ENCODE measurements at places on chromosomes 1 and 21. TPM values are rescaled to one million over a fixed set of nuclear protein-coding genes. Genes with fewer than 3 reads are reported as not detected.
A peak's percentile ranks its signal among the peaks of the same experiment; 100 is the strongest.

GRCh38 chr1:194024659-194025058, 838.2 kb upstream of the B3GALT2 start:
- no peak for DNase-seq

DNA sequence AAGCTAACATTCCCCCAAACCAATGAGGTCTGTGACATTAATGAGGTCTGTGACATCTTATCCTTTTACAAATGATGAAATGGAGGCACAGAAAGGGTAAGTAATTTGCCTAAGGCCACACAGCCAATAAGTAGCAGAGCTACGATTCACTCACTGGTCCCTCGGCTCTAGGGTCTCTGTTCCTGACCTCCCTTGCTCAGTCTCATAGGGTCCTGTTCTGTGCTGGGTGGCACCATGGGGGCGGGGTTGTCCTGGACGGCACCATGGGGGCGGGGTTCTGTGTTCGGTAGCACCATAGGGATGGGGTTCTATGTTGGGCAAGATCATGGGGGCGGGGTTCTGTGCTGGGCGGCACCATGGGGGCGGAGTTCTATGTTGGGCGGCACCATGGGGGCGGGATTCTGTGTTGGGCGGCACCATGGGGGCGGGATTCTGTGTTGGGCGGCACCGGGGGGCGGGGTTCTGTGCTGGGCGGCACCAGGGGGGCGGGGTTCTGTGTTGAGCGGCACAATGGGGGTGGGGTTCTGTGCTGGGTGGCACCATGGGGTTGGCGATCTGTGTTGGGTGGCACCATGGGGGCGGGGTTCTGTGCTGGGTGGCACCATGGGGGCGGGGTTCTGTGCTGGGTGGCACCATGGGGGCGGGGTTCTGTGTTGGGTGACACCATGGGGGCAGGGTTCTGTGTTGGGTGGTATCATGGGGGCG, 55.6 kb downstream of the CLSTN1 start:
- DNase-seq: no peak

- no peak for DNase-seq
Observed at GRCh38 chr1:32871364-32872191, 866 bp upstream of the FNDC5 start.

DNA sequence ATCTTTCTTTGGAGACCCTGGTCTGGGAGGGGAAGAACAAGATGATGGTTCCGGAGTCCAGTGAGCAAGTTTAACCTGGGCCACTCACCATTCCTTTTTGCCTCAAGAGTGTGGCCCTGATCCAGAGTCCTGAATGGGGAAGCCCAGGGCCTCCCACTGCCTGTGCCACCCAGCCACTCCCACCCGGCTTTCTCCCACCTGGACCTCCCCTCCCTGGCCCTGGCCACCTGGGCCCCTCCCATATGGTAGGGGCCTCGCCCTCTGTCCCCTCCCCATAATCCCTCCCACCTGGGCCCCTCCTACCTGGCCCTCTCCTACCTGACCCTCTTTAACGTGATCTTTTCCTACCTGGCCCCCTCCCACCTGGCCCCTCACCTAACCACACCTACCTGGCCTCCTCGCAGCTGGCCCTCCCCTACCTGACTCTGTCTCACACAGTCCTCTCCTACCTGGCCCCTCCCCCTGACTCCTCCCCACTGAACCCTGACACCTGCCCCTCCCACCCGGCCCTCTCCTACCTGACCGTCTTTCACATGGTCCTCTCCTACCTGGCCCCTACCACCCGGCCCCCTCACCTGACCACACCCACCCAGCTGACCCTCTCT, 220.7 kb upstream of the VAMP3 start:
- DNase-seq: no peak

- no peak for DNase-seq
Observed at GRCh38 chr1:205012391-205013140, 30.4 kb upstream of the CNTN2 start.

DNA sequence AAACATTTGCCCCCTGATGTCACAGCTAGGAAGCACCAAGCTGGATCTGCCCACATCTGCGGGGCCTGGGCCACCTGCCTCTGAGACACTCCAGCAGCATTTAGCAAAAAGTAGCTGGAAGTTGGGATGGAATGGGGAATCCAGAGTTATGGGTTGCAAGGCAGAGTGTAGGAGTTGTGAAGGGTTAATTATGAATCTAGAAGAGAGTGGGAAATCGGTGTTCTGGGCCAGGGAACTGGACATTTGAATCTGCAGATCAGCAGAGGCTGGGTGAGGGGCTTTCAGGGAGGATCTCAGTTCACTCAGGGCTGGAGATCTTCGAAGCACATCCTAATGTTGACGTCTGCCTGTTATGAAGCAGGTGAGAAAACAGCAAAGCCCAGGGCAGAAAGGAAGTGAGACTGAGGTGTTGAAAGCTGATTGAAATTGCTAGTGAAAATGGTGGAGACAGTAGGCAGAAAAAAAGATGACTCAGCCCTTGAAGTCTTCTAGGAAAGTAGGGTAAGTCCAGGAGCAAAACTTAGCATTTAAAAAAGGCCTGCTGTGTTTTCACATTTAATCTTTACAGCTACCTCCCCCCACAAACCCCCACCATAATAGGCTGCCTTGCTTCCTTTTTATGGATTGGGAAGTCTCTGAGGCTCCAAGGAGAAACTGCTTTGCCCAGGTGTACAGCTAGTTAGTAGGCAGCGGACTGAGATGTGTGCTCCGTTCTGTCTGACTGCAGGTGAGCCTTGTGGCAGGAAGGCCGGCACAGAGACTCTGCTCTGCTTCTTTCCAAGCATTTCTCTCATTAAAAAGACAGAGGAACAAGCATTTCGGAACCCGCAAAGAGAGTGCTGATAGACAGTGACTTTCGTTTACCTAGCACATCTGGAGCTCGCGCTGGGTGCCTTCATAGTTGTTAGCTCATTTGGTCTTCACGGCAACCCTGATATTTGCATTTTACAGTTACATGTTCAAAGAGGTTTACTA, 7.2 kb downstream of the VANGL1 start:
- DNase-seq: no peak

DNA sequence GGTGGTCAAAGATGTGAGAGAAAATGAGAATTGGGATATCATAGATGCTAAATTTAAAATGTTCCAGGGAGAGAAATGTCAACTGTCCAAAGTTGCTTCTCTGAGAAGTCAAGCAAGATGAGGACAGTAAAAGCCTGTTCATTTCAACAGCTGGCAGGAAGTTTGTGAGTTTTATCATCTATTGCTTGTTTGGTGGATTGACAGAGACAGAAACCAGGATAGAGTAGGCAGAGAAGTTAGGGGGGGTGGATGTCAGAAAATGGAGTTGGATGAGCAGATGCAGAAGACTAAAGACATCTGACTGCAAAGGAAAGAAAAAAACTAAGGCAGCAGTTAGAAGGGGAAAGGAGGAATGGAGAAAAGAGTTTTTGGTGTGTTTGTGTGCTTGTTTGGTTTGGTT, 78.4 kb downstream of the AK5 start:
- DNase-seq: no peak

DNA sequence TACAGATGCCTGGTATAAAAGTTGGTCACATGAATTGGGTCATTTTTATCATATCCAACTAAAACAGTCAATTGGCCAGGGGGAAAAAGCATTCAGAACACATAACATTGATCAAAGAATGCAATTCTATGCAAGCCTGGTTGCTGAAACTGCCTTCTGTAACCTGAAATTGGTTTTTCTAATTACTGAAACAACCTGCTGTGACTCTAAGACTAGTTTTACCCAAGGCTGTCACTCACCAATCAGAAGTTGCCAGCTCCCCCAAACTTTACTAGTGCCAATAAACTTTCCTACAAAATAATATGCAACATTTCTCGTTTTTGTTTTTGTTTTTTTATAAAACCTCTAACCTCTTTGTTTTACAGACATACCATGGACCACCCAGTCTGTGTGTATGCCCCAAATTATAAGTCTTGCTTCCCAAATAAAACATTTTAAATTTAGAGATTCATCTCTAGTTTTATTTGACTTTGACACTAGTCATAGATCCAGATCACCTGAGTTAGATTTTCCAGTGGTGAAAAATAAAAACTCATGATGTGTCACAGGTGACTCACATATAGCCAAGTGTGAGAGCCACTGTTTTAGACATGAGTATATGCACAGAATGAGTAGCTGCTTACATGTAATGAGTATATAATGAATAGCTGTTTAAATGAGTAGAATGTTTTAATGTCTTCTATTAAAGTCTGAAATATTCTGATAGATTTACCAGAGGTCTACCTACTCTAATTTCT, 64.2 kb upstream of the CR2 start:
- DNase-seq: no peak

- DNase-seq: no peak
Observed at GRCh38 chr1:157310401-157310800, 172.2 kb upstream of the ETV3 start.

- no peak for DNase-seq
Observed at GRCh38 chr1:180194546-180195207, 35.4 kb upstream of the LHX4 start.

- DNase-seq: no peak
Observed at GRCh38 chr1:2382621-2383361, 8.6 kb downstream of the MORN1 start.

DNA sequence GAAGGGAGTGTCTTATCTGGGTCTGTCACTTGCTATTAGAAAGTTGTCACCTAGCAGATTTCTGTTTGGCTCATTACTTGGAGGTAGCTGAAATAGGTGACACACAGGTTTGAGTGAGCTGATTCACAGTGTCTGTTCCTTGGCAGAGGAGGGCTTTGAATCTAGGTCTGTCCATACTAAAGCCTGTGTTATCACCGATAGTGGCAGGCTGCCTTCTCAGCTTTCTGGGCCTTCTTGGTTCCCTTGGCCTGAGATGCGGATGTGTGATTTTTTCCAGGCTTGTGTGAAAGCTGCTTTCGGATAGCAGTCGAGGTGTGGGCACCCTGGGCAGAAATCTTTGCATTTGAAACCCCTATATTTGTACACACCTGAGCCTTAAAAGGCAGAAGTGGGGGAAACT, 73.9 kb downstream of the ACTL8 start:
- DNase-seq: no peak

DNA sequence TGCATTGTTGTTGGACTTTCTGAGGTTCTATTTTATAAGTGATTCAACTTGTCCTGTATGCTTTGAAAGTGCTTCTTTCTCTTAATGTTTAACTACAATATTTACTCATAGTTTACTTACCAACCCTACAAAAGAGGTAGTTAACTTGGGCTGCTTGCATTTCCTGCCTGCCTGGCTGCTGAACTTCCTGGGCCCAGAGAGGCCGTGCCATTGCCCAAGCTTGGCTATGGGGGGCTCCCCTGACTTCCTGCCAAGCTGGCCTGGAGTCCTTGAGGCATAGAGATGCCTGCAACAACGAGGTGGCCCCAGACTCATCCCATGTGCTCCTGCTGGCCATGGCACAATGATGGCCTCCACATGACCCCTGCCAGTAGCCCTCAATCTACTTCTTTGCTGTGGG, 361.6 kb upstream of the PLD5 start:
- DNase-seq: no peak

DNA sequence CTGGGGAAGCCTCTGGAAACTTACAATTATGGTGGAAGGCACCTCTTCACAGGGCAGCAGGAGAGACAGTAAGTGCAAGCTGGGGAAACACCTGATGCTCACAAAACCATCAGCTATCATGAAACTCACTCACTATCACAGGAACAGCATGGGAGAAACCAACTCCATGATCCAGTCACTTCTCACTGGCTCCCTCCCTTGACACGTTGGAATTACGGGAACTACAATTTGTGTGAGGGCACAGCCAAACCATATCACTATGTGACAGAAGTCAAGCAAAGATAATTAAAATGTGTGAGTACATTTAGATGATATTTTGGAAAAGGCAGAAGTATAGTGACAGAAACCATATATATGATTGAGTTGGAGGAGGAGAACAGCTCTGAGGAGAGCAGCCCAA, 474.0 kb upstream of the OLFM3 start:
- DNase-seq: no peak

GRCh38 chr1:153342178-153342577, 6.5 kb downstream of the PGLYRP4 start:
- no peak for DNase-seq

DNA sequence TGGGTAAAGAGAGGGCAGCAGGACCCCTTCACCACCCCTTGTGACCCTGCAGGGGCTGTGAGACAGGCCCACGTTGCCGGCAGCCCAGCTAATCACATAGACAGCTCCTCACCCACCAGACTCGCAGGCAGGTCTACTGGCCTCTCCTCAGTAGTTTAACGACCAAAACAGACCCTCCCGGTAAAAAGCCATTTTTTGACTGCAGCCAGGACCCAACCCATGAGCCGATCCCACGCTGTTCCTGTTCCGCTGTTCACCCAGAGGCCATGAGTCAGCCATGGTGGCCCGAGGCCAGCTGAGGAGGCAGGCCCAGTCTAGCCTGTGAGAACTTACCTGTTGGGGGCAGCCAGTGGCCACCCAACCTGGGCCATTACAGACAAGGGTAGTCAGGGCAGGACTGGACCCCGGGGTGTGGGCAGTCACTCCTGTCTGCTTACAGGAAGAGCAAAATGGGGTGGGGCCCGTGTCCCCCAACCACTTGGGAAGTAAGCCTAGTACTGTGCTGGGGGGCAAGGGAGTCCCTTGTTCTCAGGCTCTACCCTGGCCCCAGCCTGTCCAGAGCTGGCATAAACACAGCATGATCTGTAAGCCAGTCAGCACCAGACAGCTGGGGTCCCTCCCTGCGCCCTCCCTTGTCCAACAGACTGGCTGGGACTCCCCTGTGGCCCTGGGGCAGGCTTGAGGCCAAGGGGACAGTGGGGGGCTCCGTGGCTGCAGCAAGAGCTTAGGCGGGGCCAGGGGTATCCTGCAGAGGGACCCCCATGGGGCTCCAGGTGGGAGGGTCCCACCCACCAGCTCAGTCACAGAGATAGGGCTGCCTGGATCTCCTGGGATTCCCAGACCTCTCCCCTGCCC, 61.9 kb downstream of the WNT9A start:
- DNase-seq: peak; percentile 90

GRCh38 chr21:43361493-43362296, 65.2 kb downstream of the SIK1 start:
- DNase-seq: peak; percentile 80

DNA sequence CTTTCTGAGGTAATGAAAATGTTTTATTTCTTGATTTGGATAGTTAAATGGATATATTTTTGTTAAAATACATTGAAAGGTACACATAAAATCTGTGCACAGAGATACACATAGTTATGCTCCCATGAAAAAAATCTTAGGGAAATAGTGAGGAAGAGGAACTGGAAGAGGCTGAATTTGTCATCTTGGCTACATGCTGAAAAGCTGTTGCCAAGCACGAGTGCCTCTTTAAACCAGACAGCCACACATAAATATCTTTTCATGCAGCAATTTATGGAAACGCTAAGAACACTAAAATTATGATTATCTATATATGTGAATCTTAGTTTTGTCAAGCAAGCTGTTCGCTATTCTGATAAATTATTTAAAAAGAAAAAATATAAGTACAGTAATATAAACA, 12.8 kb upstream of the ADAR start:
- no peak for DNase-seq

- DNase-seq: no peak
Observed at GRCh38 chr1:212951947-212952640, 1.8 kb downstream of the VASH2 start.

- DNase-seq: no peak
Observed at GRCh38 chr1:211353562-211354212, 27.1 kb downstream of the TRAF5 start.

Gene RGS7
- 0.60 TPM for total RNA-seq

Gene PLA2G2D
- total RNA-seq: not detected

Gene KMO
- 0.18 TPM for total RNA-seq

Gene MEX3A
- 1.2 TPM for total RNA-seq

Gene MCOLN2
- 2.0 TPM for total RNA-seq

Gene CD2
- total RNA-seq: 7.1 TPM

Gene PDIK1L
- 21.8 TPM for total RNA-seq

Gene ICOSLG
- total RNA-seq: 3.0 TPM

Gene SELE
- total RNA-seq: 5.4 TPM

Gene IFI16
- 93.0 TPM for total RNA-seq

Gene NOS1AP
- 7.0 TPM for total RNA-seq
